ENCODE measurements at places on chromosomes 11 and 22.

- no peak for DNase-seq
These were observed 1074.3 kb downstream of the BRD1 start for GRCh38 chr22:48753381-48753730.

DNA sequence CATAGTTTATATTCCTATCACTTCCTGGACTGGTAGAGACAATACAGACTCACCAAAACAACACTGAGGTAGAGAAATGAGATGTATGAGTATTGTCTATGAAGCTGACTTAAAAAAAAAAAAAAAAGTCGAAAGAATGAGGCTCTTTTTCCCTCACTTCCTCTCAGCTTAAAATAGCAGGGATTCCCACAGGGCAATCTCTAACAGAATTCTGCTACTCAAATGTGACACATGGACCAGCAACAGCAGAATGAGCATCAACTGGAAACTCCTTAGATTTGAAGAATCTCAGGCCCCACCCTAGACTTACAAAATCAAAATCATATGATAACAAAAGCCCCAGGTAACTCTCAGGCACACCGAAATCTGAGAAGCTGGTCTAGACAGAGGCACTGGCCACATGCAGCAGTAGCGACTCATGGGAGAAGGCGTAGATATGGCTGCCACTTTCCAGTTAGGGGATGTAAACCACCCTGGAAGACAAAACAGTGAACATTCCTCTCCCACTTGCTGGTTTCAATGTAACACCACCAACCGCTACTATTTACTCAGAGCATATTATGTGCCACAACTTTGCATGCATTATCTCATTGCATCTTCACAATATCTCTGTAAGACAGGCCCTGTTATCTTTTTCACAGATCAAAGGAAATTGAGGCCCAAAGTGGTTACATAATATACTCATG, 128.0 kb downstream of the RBFOX2 start:
- DNase-seq, result no peak

DNA sequence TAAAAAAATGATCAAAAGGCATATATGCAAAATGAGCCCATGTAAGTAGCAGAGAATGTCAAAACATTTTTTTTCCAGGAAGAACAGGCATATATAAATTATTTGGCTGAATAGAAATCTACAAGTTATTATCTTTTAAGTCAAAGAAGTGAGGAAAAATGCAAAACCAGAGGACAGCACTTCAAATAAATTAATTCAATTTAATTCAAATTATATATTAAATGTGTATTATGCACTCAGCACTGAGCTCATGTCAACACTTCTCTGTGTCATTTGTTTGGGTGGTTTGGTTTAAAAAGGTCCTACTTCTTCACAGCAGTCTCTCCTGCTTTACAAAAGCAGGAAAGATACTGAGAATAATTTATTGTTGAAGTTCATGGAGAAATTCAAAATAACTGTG, 41.9 kb upstream of the PDGFD start:
- DNase-seq, result no peak

GRCh38 chr22:41380993-41381328, 781 bp upstream of the TEF start:
- DNase-seq, result peak; percentile 82

GRCh38 chr11:94185416-94186084, 56.9 kb downstream of the PANX1 start:
- no peak for DNase-seq

GRCh38 chr22:47310601-47311000, 548.2 kb downstream of the TBC1D22A start:
- no peak for DNase-seq

DNA sequence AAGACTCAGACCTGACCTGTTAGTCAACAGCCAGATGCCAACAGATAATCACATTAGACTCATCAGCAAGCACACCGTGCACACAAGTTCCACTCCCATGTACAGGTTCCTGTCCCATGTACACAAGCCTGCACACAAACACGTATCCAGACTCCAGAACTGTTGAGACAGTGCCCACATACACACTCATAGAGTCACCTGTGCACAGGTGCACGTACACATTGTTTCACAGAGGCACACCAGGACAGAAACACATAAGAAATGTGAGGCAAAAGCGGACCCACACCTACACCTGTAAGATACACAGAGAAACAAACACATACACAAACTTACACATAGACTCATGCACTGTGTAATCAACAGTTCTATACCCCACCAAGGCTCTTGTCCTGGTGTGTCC, 2.7 kb upstream of the ZNF74 start:
- no peak for DNase-seq

GRCh38 chr22:47259990-47260389, 497.5 kb downstream of the TBC1D22A start:
- DNase-seq, result no peak

DNA sequence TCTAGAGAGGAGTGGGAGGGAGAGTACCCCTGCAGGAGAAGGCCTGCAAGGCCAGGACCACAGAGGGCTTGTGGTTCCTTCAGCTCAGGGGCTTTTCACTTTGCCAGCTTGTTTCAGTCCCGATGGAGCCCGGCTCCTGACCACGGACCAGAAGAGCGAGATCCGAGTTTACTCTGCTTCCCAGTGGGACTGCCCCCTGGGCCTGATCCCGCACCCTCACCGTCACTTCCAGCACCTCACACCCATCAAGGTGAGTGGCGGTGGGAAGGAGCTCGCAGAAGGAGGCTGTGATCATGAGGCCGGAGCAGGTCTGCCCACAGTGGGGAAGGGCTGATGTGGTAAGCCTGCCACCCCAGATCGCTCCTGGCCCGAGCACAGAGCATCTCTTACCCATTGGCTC, 13.5 kb downstream of the ACP2 start:
- DNase-seq, result no peak

DNA sequence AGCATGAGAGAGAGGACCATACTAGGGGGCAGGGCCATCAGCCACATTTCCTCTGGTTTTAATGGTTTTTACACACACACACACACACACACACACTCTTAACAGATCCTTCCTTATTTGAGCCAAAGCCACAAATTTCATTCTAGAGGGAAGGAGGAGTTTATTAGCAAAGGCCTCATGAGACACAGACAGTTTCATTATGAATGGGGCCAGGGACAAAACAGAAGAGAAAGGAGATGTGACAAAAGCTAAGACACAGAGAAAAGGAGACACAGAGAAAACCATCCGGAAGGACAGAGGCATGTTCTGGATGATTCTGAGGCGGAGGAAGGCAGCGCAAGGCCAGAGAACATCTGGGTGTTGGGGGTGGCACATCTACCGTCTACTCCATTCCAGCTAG, 32.2 kb upstream of the ARFGAP3 start:
- DNase-seq, result no peak

- peak; percentile 60 for DNase-seq
These were observed 14.4 kb upstream of the SERPINH1 start for GRCh38 chr11:75547617-75548058.

DNA sequence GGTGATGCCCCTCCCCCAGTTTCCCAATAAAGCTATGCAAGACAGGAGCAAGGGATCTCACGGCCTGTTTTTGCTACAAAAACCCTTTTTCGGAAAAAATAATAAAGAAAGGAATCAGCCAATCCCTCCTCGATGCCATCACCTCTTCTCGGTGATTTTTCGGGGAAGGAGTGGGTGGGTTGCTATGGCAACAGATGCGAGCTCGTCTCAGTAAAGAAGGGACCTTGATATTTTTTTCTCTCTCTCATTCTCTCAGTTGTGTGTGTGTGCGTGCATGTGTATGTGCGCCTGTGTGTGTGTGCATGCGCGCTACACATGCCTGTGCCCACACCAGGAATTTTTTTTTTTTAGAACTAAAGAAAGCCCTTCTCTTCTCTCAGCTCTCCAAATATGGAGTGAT, 3.8 kb upstream of the NPAS4 start:
- no peak for DNase-seq

DNA sequence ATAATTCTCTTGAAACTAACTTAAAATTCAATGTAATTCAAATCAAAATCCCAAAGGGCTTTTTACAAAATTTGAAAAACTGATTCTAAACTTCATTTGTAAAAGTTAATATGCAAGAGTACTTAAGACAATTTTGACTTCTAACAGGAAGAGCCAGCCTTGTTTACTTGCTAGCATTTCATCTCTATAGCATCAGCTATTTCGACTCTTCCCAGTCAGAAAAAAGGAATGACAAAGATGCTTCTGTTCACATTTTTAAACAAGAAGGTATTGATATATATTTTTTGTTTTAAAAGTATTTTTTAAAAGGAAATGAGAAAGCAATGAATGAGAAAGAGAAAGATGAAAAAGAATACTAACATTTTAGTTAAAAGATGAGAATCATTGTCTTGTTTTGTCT, 16.4 kb downstream of the SLN start:
- DNase-seq, result no peak

DNA sequence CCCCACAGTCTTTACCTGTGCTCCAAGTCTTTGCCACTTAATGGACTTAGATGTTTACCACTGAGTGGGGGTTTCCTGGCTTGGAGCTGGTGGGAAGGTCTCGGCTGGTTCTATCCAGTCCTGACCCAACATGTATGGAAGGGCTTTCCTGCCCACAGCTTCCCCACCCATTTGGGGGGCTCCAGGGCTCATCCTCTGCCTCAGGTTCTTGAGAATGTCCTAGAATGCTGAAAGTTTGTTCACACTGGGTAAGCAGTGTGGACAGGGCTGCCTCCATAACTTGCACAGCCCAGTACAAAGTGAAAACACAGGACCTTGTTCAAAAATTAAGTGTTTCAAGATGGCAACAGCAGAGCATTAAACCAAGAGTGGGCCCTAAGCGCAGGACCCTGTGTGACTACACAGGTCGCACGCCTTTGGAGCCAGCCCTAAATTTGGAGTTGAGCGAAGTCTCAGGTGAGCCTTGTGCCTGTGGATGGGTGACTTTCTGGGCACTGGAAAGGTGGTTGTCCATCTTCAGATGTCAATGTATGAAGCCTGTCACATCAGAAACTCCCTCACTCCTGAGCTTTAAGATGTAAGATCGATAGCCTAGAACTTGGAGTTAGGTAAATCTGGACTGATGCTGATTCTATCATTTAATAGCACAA, 72.7 kb upstream of the NARS2 start:
- DNase-seq, result no peak

DNA sequence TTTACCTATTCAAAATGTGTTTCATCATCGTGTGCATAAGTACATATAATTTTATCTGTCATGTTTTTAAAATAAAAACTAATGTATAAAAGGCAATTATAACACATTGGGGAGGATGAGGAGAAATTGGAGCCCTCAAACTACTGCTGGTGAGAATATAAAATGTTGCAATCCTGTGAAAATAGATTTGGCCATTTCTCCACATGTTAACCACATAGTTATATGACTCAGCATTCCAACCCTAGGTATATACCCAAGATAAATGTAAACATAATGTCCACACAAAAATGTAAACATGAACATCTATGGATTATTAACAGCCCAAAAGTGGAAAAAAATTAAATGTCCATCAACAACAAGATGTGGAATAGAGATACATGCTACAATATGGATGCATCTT, 928.0 kb upstream of the FAT3 start:
- no peak for DNase-seq

- no peak for DNase-seq
These were observed at the start of gene P2RY6 for GRCh38 chr11:73271936-73272679. Gene P2RY6, plus strand, starts transcription at chr11:73272338. Its CDS starts 24,181 bp downstream, at chr11:73296519.

DNA sequence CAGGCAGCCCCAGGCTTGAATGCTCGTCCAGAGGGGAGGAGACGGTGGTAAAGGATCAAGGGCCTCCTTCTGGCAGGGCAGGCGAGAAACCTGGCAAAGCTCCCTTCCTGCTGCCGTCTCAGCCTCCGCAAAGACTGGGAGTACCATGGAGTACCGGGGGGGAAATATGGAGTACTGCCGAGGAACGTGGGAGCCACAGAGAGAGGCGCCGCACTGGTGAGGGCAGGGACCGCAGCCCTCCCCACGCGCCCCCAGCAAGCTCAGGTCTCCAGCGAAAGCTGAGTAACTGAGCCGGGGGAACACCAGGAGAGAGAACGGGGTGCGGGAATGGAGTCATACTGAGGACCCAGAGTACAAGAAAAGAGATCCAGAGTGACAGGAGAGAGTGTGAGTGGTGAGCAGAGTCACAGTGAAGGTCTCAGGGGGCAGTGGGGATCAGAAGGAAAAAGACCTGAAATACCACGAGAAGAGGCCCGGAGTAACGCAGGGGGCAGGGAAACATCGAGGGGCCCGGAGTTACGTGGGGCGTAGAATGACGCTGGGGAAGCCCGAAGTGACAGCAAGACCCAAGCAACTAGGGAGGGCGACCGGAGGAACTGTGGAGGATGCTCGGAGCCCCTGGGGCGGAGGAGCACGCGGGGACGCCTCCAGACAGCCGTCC, 740 bp downstream of the EML3 start:
- peak; percentile 37 for DNase-seq

- no peak for DNase-seq
These were observed 808.7 kb downstream of the KCNA4 start for GRCh38 chr11:29208117-29208516.

DNA sequence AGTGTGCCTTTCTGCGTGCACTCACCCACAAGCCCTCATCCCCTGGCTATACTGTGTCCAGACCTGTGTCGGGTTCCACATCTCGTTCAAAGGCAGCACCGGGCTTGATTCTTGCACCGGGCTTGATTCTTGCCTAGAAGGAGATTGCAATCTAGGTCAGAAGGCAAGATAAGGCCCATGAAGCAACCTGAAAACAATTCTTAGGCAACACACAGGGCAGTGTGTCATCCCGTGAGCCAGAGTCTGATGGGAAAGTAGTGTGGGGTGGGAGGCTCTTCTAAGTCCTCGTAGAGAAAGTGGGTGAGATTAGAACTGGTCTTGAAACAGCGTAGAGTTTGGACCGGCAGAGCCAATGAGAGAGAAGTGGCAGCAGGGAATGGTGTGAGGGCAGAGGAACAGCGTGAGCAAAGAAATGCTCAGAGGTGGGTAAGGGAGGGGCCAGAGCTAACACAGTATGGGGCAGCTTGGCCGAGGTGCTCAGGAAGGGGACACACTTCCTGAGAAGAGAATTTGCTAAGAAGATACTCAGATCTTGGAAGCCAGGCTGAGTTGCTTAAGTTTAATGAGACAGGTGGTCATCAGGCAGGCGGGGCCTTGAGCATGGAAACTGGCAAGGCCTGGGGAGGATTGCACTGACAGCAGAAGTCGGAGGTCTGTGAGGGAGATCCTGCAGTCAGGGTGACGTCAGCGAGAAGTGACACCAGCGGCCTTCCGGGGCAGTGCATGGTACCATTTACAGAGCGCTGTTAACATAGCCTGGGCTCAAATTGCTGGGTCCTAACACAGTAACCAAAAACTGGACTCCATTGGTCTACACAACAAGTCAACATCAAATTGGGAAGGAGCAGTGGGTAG, 40.7 kb upstream of the DKK3 start:
- no peak for DNase-seq
